Suppressor macrophage (primary cell): ENCODE measurements at places on chromosomes 16 and 17.
A peak's percentile ranks its signal among the peaks of the same experiment; 100 is the strongest.

DNA sequence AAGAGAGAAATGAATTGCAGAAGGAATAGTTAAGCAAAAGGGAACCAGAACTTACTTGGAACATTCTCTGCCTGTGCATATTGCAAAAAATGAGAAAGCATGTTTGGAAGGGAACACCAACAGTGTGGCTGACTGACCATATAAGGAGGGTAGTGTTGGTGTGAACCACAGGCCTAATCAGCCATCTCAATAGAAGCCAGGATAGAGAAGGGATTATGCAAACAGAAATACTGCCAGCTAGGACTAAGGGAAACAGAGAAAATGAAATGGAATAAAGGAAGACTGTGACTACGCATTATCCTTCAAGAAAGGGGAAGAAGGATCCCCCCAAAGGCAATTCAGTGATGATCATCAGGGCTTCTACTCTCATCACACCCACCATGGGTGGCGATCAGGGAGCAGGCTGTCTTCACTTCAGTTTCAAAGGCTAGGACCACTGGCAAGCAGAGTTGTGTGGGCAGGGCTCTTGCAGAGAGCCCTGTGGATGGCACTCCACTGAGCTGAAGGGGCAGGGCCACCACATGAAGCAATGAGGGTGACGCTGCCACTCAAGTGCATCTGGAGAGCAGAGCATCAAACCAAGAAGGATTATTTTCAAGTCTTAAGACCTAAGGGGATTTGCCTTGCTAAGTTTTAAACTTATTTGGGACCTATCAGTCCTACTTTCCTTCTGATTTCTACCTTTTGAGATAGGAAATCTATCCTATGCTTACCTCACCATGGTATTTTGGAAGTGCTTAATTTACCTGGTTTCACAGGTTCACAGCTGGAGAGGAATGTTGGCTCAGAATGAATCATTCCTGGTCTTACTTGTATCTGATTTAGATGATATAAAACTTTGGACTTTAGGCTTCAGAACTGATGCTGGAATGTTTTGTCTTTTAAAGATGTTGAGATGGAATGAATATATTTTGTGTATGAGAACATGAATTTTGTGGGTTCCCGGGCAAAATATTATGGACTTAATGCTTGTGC lies 140.5 kb downstream of the SSH2 start:
- DNase-seq: peak; percentile 79

DNA sequence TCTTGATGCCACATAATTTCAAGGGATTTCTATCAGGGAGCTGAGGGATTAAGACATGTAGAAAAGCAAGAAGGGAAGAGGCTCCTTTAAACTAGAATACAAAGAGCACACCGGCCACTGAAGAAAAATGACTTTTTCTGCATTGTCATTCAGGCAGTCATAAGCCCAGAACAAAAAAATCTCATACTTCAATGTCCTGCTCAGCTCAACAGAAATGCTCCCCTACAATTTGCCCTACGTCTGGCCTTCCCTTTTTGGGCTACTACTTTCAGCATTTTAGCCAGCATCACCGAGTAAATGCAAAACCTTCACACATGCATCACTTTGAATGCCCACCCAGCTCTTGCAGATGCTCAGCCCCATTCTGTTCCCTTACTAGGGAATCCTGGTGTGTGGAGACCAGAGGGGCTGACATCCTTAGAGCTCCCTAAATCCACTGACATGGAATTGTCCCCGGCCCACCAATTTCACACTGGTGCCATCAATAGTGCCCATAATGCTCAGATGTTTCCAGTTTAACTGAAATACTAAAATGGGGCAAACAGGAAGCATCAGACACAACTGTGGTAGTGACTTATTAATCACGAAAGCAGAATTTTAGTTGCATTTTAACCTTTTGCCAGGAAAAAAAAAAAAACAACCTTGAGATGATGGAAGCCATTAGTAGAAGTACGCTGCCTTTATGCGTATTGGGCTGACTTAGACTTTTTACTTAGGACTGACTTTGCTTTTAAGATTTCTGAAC lies 2.7 kb downstream of the MAP3K14 start:
- peak; percentile 27 for DNase-seq

DNA sequence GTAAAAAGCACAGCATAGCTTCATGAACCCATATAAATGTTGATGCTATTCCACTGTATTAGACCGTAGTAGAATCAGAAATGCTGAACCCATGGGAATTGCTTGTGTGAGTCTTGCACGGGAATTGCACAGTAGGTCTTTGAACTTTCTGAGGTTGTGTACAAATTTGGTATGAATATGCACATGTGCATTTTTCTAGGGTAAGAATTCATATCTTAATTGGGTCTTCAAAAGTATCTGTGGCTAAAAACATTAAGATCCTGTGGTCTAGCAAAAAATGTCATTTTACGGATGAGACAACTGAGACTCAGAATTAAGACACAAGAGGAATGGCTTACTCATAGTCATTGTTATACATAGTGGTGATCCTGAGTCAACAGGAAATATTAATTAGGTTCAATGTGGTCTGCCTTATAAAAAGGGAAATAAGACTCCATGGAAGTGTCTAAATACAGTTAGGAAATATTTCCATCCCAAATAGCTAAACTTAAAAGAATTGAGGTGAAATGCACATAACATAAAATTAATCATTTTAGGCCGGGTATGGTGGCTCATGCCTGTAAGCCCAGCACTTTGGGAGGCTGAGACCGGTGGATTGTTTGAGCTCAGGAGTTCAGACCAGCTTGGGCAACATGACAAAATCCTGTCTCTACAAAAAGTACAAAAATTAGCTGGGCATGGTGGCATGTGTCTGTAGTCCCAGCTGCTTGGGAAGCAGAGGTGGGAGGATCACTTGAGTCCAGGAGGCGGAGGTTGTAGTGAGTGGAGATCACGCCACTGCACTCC lies 22.8 kb downstream of the TAOK1 start:
- peak; percentile 78 for DNase-seq

- no peak for DNase-seq
Measured at GRCh38 chr17:33284022-33284421, 9.1 kb downstream of the ASIC2 start.

DNA sequence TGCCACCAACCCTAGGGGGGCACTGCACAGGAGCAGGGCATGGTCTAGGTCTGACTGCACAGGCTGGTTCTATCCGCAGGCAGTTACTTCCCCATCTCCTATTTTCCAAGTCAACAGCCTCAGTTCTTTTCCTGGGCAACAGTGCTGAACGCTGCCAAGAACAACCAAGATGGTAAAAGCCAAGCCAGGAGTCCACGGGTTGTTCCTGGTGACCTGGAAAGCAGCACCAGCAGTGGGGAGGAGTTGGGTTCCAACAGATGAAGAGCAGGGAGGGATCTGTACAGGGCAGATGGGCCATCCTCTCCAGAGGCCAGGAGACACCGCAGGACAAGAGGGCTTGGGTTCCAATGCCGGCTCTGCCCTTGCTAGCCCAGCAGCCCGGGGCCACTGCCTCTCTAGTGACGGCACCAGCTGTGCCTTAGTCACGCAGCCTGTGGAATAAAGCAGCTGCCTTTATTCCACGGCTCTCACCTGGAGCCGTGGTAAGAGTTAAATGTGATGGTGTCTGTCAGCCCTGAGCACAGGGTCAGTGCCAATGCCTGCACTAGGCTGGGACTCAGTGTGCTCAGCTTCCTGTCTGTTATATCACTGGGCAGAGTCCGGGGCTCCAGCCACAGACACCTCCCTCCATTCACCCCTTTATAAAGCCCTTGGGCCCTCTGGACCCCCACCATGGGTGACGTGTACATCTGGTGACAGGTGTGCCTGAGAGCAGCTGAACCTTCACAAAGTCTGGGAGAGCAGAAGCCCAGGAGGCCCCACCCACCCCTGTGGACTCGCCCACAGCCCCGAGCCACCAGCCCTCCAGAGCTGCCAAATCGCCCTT lies 44.9 kb downstream of the MARF1 start:
- DNase-seq: no peak

DNA sequence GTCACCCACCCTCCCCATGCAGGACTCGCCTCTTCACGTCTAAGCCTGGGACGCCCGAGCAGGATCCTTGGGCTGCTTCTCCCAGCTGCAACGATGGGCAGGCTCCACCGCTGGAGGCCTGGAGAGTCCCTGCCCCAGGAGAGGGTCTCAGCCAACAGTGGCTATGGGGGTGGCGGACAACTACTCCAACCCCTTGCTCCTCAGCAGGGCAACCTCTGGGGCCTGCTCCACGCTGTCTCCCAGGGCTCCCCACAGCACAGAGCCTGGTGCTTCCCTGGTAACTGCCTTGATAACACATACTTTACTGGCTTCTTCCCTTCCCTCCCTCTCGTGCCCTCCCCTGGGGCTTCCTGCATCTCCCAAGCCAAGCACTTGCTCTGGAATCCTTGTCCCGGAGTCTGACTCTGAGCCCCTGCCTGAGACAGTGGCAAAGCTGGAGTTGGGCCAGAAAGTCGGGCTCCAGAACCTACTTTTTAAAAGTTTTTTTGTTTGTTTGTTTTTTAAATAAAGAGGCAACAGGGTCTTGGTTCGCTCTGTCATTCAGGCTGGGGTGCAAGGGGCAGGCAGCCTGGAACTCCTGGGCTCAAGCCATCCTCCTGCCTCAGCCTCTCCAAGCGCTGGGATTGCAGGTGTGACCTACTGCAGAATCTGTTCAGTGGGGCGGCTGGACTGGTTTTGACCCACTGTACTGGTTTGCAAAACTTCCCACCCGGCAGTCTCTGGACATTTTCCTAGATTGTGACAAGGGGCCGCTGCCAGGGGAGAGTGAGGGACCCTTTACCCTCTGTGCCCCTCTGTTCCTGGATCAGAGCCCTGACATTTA lies 99.4 kb downstream of the TNFRSF13B start:
- DNase-seq: no peak

DNA sequence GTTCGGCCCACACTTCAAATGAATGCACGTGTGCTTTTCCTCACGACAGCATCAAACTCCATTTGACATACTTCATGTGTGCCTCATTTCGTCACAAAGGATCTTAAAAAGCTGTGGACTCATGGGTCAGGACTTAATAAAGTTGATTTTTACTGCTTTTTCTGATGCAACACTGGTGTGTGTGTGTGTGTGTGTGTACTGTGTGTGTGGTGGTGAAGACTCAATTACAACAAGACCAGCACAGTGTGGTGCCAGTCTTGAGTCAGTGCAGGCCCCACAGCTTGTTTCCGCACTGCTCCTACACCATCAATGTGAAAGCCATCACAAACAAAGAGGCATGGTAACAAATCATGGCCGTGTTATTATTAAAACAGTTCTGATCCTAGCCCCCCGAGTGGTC lies 17.7 kb downstream of the CDIP1 start:
- no peak for DNase-seq

GRCh38 chr16:9402293-9402860 lies 310.9 kb downstream of the HAPSTR1 start:
- no peak for DNase-seq

DNA sequence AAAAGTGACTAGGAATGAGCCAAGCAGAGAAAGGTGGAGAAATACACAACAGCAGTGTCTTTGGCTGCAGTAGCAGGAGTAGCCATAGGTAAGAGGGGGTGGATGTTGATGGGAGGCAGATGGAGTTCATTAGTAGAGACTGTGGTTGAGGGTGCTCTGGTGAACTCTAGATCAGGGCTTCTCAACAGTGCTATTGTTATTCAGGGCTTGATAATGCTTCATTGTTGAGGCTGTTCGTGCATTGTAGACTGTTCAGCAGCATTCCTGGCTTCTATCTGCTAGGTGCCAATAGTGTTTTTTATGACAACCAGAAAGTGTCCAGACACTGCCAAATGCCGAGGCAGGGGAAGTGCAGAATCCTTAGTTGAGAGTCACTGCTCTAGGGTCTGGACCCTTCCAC lies 3.6 kb downstream of the ALKBH5 start:
- DNase-seq: no peak

- DNase-seq: no peak
Measured at GRCh38 chr17:74339537-74340195, 13.6 kb downstream of the KIF19 start.

DNA sequence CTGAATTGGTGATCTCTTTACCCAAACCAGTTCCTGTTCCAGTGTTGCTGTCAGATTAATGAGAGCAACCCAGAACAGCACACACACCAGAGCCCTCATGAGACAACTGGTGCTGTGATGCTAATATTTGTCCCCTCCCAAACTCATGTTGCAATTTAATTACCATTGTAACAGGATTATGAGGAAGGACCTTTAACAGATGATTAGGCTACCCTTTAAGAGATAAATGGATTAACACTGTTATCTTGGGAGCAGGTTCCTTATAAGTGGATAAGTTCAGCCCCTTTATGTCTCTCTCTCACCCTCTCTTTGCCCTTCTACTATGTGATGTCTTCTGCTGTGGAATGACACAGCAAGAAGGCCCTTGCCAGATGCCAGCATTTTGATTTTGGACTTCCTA lies 1.1 kb upstream of the CCDC182 start:
- DNase-seq: no peak

- no peak for DNase-seq
Measured at GRCh38 chr16:2839650-2840450, 9.7 kb downstream of the ZG16B start.

GRCh38 chr16:51900221-51900780 lies 646.6 kb downstream of the TOX3 start:
- DNase-seq: no peak

DNA sequence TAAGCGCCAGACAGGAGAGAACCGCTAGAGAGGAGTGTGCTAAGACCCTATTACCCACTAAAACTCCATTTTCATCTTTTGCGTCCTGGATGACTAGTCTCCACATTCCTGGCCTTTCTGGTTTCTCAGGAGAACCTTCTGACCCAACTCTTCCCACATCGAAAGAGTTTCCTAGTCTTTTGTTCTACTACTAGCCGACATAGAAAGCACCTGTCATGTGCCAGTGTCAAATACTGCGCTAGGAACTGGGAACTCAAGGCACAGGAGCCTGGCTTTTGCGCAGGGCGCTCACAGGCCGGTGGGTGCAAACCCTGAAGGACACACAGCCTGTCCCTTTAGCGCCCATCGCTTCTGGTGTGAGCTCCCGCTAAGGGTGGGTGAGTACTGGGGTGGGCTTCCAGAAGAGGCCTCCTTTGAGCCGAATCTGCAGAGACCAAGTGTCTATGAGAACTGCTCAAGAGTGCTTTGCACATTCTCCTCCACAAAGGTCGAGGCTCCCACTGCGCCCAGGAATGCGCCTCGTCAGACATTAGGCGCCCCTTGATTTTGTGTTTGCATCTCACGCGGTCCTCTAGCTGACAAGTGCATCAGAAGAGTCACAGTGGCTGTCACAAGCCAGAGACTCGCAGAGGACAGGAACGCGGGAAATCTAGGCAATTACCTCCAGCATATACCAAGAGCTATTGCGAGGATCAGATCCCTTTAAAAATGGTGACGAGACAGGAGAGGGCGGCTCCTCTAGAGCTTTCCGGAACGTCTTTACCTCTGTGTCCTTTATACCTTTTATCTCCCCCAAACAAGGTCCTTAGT lies 2.0 kb upstream of the PSMB3 start:
- DNase-seq: peak; percentile 26

GRCh38 chr17:2406271-2406902 lies 5.5 kb upstream of the MNT start:
- peak; percentile 24 for DNase-seq

DNA sequence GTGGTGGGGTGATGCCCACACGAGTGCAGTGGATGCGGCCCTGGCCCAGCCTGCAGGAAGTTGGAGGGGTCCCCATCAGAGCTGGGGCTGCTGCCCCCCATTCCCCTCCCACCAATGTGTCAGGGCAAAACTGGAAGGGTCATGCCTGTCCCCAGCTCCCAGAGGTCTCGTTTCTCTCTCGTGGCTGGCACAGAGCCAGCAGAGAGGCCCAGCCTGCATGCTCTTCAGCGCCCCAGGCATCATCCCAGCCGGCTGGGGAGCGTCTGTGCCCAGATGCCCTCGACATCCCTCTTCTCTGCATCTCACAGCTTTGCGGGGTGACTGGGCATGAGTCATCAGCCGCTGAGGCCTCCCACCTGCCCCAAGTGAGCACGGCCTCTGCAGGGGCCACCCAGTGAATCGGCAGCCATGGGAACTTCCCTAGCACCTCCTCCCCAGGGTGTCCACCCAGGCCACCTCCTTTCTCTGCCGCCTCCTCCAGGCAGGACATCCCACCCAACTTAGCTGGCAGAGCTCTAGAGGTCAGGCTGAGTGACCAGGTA lies 9.8 kb upstream of the CSNK1D start:
- DNase-seq: peak; percentile 64
